Substantia nigra (tissue), 51 donors: ENCODE measurements at places on chromosomes 1 and 21.
A peak's percentile ranks its signal among the peaks of the same experiment; 100 is the strongest.

- no peak for DNase-seq
Observed at GRCh38 chr1:198788561-198789064, 149.8 kb downstream of the PTPRC start.

DNA sequence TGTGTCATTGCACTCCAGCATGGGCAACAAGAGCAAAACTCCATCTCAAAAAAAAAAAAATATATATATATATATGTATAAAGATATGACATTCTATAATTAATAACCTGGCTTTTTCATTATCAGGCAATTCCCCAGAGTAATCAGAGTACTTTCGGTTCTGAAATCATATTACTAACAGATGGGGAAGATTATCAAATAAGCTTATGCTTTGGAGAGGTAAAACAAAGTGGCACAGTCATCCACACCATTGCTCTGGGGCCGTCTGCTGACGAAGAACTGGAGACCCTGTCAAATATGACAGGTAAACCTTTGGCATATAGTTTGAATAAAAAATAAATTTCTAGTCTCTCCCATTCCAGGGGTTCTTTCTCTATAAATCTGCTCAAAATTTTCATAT is 58.5 kb upstream of the SH3GLB1 start:
- no peak for DNase-seq

- DNase-seq, result no peak
Observed at GRCh38 chr1:209613400-209614150, 30.1 kb downstream of the CAMK1G start.

DNA sequence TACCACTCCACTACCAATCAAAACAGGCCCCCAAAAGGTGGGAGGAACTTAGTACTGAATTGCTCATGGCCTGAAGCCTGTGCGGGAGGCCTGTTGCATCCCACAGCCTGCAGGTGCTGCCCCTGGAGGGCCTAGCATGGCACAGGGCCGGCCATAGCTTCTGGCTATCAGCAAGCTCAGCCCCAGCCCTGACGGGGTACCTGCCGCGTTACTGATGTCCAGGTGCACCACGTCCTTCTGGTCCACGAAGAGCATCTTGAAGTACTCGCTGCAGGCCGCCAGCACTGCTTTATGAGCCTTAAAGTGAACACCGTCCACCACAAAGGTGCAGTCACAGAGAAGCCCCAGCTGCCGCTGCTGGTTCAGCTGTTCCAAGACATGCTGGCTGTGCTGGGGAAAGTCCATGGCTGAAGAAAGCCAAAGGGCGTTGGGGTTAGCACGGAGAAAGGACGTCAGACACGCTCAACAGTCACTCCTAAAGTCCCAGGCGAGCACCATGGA is 27.8 kb downstream of the ZBTB17 start:
- DNase-seq, result no peak

DNA sequence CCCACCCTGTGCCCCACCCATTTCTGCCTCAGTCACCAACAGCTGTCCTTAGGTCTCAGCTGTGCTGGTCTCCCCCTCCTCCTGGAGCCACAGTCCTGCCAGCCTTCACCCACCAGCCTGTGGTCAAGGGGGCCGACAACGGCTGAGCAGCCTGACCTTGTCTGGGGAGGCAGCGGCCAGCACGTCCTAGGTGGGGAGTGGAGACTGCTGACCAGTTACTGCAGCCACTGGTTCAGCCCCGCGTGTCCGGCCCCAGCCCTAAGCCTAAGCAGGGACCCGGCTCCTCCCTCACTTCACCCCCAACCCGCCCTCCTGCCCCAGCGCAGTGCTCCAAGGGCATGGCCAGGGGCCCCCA is 79.2 kb downstream of the MORN1 start:
- DNase-seq, result no peak

GRCh38 chr1:226679262-226679661 is 59.8 kb downstream of the ITPKB start:
- no peak for DNase-seq

DNA sequence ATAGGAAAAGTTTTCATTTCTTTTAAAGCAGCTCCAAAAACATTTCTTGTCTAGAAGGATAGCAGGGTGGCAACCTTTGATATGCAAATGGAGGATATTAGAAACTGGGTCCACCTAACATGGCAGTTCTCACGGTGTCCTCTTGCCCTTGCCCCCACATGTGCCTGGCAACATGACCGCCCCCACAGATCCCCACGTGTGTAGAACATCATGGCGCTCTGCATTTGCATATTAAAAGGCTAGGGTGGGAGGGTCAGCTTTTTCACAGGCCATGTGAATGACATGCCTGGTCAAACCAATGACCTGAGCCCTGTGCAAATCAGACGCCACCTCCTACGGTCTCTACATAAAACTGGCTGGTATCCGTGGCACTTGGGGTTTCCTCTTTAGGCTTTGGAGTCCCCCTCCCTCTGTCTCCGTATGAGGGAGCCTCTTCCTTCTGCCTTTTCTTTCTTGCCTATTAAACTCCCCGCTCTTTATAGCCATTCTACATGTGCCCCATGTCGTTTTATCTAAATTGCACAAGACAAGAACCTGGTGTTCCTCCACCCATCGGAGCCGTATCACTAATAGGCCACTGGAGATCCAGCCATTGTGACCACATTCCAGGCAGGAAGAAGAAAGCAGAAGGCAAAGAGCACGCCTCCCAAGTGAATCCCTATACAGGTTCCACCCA is 71.3 kb downstream of the WDR4 start:
- DNase-seq, result no peak

- no peak for DNase-seq
Observed at GRCh38 chr1:209778102-209778501, 6.3 kb downstream of the C1orf74 start.

- DNase-seq, result peak; percentile 51
Observed at GRCh38 chr1:33169290-33170055, 12.4 kb downstream of the TRIM62 start.

GRCh38 chr1:226134170-226135058 is 52.1 kb downstream of the ACBD3 start:
- no peak for DNase-seq

- no peak for DNase-seq
Observed at GRCh38 chr1:44985747-44986359, 542 bp downstream of the EIF2B3 start.

GRCh38 chr1:223628233-223629125 is 37.0 kb downstream of the CAPN8 start:
- no peak for DNase-seq

DNA sequence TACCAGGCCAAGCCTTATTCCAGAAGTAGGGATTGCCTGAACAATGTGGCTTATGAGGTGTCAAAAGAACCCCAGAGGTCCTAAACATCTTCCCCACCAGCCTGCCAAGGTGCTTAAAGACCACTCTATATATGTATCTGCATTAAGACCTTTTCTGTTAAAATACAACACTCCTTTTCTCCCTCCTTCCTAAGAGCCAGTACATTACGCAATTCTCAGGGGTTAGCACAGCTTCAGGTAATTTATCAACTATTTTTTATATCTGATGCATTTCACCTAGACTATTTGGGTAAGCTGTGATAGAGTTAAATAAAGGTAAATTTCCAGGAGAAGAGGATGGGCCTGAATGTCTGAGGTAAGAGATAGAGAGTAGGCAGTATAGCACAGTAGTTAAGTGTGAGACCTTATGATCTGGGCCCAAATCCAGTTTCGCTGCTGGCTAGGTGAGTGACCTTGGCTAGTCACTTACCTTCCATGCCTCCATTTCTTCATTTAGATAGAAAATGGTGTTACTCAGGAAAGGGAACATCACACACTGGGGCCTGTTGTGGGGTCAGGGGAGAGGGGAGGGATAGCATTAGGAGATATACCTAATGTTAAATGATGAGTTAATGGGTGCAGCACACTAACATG is 5.1 kb upstream of the CCN1 start:
- DNase-seq, result no peak
